ENCODE measurements at places on chromosomes 6 and 20.
A peak's percentile ranks its signal among the peaks of the same experiment; 100 is the strongest.

GRCh38 chr6:34630040-34630439 is 66.5 kb downstream of the ILRUN start:
- DNase-seq, result no peak

DNA sequence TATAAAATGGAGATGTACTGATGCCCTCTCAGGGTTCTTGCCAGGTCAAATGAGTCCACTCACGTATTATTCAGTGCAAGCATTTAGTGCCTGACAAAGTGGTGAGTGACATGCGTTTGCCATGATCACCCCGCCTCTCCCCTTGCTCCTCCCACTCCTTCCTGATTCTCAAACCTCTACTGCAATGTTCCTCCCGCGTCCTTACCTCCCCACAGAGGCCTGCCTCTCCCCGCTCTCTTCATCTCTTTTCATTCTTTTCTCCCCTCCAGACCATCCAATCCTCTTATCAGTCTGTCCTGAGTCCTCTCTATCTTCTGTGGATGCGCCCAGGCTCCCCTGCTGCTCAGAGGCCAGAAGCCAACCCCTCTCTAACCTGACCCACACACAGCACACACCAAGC is 40.7 kb downstream of the KCNK5 start:
- DNase-seq, result no peak

- peak; percentile 8 for DNase-seq
These were observed at the start of gene TCP11 for GRCh38 chr6:35141007-35141655. Gene TCP11 (minus strand): TSS chr6:35141339. CDS start chr6:35140870, 469 bp downstream.

GRCh38 chr20:35329435-35330139 is 37.4 kb upstream of the FAM83C start:
- DNase-seq, result peak; percentile 52

- no peak for DNase-seq
These were observed 29.0 kb downstream of the BPIFB1 start for GRCh38 chr20:33311996-33312395.

DNA sequence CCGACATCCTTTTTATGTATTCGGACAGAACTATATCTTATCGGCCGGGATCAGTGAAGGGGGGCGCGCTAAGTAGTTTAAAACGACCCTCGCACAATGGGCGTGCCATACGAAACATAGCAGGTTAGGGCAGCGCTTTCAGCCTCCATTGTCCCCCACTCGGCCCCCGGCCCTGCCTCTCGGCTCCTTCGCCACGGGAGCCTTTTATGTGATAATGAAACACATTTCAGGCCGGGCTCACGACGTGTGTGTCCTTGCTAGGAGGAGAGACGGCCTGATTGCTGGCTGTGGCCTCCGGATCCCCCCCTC is 5.3 kb downstream of the FOXA2 start:
- DNase-seq, result no peak

GRCh38 chr6:125952764-125953501 is 3.6 kb upstream of the HINT3 start:
- DNase-seq, result peak; percentile 4

DNA sequence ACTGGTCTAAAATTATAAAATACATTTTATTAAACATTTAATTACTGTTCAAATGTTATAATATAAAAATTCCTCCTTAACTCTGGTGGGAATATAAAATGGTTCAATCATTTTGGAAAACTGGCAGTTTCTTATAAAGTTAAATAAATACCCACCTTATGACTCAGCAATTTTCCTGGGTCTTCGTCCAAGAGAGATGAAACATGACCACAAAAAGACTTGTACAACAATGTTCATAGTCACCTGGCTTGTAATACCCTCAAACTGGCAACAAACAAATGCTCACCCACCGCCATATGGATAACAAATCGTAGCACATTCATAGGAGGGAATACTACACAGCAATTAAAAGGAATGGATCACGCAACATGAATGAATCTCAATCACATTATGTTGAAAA is 66.0 kb upstream of the RIN2 start:
- DNase-seq, result no peak

GRCh38 chr6:36968266-36968977 is 13.9 kb downstream of the PI16 start:
- DNase-seq, result no peak

GRCh38 chr6:118872726-118873125 is 21.2 kb upstream of the ASF1A start:
- DNase-seq, result no peak

DNA sequence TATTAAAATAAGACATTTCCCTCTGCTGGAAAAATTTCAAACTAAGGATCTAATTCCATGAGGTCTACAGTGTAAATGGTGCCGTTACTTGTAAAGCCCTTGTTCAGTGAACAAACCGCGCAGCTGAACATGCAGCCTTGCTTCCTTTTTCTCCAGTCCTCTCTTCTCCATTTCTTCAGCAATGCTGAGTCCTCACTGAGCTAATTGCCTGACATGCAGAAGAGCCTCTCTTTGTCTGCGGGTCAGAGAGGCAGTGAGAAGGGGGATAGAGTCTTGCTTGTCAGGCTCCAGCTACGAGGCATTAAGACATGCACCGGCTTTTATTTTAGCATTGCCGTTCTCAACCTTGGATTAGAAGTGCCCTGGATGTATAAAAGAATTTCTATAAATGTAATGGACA is 25.7 kb downstream of the ZDHHC14 start:
- DNase-seq, result no peak

DNA sequence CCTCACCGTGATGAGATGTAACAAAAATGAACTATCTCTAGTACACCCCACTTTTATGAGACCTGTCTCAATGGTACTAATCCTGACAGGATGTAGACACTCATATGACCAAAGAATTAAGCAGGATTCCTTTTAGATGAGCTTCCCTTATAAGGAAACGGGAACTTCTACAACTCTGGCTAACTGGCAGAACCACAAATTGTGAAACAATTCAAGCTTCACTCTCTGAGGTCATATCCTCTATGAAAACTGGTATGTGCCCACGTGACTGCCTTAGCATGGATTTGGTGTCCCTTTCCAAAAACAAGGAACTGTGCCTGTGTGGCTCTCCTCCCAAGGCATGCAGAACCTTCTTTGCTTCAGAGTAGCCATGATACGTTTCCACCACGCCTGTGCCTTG is 14.1 kb upstream of the CPNE5 start:
- no peak for DNase-seq

DNA sequence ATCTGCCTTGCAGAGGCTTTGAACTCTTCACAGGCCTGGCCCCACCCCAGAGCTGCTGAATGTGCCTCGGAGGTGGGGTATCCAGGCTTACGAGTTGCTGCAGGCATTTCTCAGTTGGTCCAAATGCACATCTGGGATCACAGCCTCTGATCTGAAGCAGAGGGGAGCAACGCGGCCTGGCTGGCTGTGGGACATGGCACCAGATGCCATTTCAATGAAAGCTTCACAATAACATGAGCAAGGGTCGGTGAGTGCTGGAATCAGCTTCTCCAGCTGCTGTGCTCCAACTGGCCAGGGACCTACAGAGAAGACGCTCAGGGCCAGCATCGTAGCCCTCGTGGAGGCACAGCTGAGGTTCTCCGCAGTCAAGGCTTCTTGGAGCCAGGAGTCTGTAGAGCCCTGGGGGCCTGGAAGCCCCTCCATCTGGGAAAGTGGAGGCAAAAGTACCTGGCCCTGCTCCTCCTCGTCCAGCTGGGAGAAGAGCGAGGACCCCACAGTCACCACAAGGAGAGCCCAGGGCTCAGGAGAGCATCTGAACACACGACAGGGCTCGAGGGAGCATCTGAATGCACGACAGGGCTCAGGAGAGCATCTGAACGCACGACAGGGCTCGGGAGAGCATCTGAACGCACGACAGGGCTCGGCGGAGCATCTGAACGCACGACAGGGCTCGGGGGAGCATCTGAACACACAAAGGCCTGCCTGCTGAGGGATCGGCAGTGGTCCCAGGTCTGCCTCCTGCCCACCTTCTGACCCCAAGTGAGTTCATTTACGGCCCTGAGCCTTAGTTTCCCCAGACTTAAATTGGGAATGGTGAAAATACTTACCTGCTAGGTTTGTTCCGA is 165.2 kb downstream of the DLL1 start:
- DNase-seq, result no peak

DNA sequence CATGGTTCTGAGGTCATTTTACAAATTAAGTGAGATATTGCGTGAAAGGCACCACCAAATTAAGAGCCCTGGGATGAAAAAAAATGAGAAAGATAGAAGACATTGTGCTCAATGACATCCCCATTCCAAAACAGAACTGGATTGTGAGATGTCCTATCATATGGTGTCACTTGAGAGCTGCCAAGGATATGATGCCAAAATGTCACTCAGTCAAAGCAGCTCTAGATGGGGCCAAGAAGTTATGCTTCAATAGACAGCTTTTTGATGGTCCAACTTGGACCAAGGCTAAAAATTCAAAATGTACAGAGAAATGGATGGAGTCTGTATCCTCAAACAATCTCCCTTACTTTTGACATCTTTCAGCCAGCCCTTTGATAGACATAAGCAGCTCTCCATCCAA is 180.8 kb downstream of the UST start:
- no peak for DNase-seq

DNA sequence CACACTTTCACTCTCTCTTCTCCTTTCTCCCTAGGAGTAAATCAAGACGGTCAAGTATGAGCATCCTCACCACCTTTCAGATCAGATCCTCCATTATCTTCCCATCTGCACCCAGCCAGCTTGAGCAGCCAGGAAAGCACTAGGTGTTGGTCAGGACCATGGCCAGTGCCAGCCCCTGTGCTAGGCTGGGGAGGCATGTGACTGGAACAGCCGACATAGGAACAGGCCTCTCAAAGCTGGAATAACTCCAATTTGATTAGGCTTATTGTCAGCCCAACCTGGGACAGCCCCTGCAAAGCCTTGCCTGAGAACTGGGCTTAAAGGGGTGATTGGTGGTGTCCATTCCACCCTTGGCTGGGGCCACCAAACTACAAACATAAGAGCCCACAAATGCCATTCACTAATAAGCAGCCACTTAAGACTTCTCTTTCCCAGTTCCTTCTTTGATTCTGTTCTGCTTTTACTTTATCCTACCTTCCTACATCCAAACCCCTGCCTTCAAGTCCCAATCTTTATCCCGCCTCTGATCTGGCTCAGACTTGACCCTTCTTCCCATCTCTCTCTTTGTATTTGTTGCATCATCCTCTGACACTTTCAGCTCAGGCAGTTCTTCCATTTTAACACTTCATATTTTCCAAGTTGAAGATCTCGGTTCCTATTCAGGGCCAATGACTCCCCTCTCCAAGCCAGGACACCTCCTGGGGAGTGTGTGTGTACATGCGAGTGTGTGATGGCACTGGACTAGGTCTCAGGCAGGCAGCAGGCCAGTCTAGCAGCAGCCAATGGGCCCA is 4.5 kb upstream of the TREM2 start:
- no peak for DNase-seq

DNA sequence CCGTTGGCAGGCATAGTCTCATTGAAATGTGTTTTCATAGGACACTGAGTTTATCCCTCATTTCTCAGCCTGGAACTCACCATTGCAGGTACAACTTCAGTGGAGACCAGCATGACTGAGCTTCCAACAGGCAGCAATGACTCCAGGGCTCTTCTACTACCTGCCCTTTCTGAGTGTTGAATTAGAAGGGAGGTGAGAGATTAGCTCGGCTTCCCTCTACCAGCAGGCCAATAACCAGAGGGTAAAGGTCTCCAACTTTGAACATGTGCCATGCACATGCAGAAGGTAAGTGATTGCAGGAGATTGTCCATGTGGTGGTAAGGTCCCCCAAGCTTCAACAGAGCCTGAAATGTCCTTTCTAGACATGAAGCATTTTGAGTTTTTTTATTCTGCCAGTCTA is 233.8 kb upstream of the SUPT3H start:
- DNase-seq, result no peak

DNA sequence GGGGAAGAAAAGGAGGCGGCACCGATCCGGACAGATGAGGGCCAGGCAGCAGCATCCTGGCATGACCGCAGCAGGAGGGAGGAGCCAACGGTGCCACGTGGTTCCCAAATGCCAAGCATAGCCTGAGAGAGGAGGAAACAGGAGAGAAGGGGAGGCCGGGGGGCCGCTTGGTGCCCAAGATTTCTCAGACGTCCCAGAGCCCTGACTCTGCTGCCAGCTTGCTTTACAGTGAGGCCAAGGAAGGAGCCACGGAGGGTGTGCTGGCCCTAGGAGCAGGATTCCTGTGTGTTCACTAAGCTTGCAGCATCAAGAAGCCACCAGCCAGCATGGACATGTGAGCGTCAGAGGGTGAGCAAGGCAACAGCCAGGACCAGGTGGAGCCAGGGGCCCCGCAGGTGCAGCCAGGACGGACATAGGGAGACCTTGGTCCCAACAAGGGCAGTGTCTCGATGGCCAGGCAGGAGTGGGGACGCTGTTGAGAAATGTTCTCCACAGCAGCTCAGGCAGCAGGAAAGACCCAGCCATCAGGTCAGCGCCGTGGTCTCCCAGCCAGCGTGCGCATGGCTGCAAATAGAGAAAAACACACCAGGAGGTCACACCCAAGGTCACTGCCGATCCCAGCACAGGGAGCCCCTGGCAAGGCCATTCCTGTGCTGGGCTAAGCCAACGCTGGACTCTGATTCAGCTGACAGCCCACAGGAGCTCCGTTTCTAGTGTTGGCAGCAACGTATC is 143.7 kb downstream of the DLL1 start:
- no peak for DNase-seq

- DNase-seq, result no peak
These were observed 9.4 kb upstream of the STX11 start for GRCh38 chr6:144140867-144141266.

DNA sequence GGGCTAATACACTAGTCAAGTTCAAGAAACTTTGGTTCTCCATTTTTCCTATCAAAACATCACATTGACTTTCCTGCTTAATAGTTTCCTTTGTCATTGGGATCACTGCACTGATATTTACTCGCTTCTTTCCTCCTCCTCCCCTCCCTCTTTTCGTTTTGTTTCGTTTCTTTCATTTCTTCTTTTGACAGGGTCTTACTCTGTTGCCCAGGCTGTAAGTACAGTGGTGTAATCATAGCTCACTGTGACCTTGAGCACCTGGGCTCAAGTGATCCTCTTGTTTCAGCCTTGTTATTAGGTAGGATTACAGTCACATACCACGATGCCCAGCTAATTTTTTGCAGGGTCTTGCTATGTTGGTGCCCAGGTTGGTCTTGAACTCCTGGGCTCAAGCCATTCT is 12.3 kb downstream of the PAQR8 start:
- no peak for DNase-seq

DNA sequence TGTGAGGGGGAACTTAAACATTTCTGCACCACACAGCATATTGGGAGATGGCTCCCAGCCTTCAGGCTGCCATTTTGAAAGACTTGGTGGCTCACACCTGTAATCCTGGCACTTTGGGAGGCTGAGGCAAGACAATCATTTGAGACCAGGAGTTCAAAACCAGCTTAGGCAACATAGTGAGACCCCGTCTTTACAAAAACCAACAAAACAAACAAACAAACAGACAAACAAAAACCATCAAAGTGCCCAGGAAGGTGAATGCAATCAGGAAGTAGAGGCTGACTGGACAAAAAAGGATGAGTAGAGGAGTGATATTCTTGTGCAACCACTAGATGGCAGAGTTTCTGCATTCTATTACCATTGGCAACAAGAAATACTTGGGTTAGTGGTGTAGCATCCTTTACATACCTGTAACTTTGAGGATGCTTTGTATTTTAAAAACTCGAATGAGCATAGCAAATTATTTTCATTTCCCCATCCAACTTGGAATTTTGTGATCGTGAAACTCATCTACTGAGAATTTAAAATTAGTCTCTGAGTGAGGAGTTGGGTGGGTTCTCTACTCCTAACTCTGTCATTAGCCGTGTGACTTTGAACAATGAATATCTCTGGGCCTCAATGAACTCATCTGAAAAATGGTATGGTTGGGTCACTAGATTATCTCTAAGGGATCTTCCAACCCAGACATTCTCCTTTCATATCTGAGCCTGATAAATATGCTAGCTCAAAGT is 84.4 kb downstream of the CRYBG1 start:
- no peak for DNase-seq
